ENCODE measurements at places on chromosomes 11 and 22. TPM values are rescaled to one million over a fixed set of nuclear protein-coding genes. Genes with fewer than 3 reads are reported as not detected.

DNA sequence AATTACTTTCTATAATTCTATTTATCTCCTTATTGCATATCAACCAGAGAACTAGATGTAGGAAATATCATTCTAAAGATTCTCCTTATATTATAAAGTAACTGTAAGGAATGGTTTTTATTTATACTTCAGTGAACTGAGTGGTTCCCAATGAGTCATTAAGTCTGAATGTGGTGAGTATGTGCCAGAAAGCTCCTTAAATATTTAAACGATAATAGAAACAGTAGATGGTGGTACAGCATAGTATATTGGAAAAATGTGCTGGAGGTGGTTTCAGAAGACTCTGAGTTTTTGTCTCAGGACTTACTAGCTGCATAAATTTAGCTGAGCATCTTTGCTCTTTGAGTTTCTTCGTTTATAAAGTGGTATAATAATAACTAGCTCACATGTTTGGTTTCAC lies 653.5 kb downstream of the FAM181B start:
- no peak overlapping the region for H3K27ac ChIP-seq
- H3K36me3 ChIP-seq = no peaks in the 10 kb centered on the region
- no peaks in the 10 kb centered on the region for H3K27me3 ChIP-seq
- no peaks in the 10 kb centered on the region for H3K4me1 ChIP-seq
- no peak for DNase-seq
- H3K4me3 ChIP-seq = no peak overlapping the region

DNA sequence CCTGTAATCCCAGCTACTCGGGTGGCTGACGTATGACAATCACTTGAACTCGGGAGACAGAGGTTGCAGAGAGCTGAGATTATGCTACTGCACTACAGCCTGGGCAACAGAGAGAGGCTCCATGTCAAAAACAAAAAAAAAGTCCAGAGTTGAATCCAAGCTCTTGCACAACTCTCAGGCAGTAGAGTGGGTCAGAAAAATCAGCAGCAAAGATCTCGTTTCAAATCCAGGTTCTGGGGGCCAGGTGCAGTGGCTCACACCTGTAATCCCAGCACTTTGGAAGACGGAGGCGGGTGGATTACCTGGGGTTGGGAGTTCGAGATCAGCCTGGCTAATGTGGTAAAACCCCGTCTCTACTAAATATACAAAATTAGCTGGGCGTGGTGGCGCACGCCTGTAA lies 24.9 kb downstream of the CLPB start:
- no peak for DNase-seq
- no peak overlapping the region for H3K27ac ChIP-seq
- H3K27me3 ChIP-seq = no peaks in the 10 kb centered on the region
- H3K36me3 ChIP-seq = no peaks in the 10 kb centered on the region
- no peak overlapping the region for H3K4me3 ChIP-seq
- H3K4me1 ChIP-seq = peaks cover 16% of the 10 kb centered on the region

SYCE3 gene
- not detected for total RNA-seq

- no peaks in the 10 kb centered on the region for H3K4me1 ChIP-seq
- no peak overlapping the region for H3K4me3 ChIP-seq
- no peaks in the 10 kb centered on the region for H3K27me3 ChIP-seq
- peaks cover 4% of the 10 kb centered on the region for H3K36me3 ChIP-seq
- no peak for DNase-seq
Observed at GRCh38 chr11:72363112-72363511, 71.2 kb downstream of the CLPB start.

C11orf87 gene
- total RNA-seq = not detected

OR51B5 gene
- not detected for total RNA-seq
